ENCODE measurements at places on chromosomes 12 and 14. TPM values are rescaled to one million over a fixed set of nuclear protein-coding genes. Genes with fewer than 3 reads are reported as not detected.

- DNase-seq = no peak
Observed at GRCh38 chr14:81946834-81947798, 413.5 kb upstream of the SEL1L start.

GRCh38 chr14:82362452-82362851 is 828.8 kb upstream of the SEL1L start:
- no peak for DNase-seq

DNA sequence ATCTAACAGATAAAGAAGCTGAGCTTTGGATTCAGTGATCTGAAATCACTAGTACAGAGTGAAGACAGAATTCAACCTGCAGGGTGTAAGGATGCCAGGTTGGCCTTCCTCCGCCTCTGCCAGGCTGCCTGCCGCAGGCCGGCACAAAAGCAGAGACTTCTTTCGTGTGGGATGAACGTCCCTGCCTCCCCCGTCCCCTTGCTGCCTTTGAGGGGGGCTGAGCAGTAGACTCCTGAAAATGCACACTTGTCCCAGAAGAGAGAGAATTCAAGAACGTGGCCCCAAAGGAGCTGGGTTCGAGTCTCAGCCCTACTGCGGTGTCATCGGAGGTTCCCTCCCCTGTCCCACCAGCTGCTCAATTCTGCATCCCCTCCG is 154.3 kb downstream of the BCL11B start:
- DNase-seq = no peak

DNA sequence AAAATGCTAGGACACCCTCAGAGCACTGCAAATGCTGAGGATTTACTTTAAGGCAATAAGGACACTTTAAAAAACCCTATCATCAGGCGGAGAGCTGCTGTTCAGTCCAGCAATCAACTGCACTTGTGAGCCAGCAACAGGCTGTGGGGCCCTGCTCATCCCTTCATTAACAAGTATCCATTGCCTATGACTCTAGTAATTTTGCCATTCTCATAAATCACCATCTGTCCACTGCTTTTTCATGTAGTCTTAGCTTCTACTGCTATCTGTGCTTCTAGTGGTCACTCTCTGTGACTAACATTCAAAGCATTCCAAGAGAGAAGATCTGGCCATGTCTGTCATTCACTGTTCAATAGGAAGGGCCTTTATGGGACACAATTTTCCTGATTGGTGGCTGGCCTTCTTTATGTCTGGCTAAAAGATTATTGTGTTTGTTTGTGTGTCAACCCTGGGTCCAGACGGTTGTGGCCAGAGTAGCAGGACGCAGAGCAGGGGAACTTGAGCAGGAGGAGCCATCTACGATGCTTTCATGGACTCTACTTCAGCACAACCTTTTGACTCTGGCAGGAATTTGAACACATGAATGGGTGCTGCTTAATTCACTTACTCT is 3.6 kb upstream of the KRAS start:
- no peak for DNase-seq

- DNase-seq = no peak
Observed at GRCh38 chr12:51913071-51914033, 6.0 kb downstream of the ACVRL1 start.

The LIN7A gene
- total RNA-seq = 40.5 TPM

The PPP2R5C gene
- total RNA-seq = 200 TPM

The SIX6 gene
- total RNA-seq = not detected

The CLEC6A gene
- not detected for total RNA-seq

The AKAP5 gene
- 4.0 TPM for total RNA-seq

The C1S gene
- total RNA-seq = 41.3 TPM

The ACOT6 gene
- not detected for total RNA-seq
